ENCODE measurements at places on chromosomes 5 and 9.

- no peak for DNase-seq
These were observed 68.4 kb upstream of the NR3C1 start for GRCh38 chr5:143471666-143472464.

- DNase-seq: no peak
These were observed 50.5 kb downstream of the HSD17B3 start for GRCh38 chr9:96251451-96251850.

DNA sequence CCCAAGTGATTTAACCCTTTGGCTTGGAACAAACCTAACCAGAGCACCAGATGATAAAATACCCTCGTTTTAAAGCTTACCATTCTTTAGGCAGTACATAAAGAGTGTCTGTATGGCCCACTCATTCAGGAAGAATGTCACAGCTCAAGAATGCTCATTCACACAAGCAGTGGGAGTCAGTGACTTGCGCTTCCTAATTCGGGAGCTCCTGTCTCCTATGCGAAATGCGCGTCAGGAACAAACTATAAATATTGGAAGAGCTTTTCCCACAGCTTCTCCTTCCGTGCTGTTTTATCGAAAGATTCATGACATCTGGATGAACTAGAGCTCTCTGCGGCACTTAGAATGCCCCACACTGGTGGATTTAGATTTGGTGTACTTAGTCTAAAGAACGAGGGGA is 66.6 kb downstream of the NTRK2 start:
- DNase-seq: no peak

GRCh38 chr9:131449276-131449675 is 53.4 kb upstream of the POMT1 start:
- DNase-seq: no peak

DNA sequence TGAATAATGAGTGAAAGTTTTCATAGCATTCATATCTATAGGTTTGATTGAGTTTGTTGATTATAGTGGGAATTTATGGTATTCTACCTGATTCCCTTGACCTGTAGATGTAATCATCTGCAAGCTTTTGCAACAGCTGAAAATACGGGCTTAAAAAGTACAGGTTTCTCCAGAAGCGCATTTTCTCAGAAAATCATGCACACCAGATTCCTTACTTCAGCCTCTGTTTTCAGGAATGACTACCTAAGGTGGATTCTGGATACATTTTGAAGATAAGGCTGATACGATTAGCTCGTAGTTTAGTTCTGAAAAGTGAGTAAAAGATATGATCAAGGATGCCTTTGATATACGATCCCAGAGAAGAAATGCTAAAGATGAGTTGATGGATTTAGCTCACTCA is 694.8 kb upstream of the CDH10 start:
- DNase-seq: no peak

GRCh38 chr5:134436523-134437339 is 25.1 kb upstream of the CDKN2AIPNL start:
- peak; percentile 61 for DNase-seq

Data from heart left ventricle (tissue), 16 donors.